Stimulated activated CD8-positive, alpha-beta memory T cell treated with anti-CD3 and anti-CD28 coated beads, Interleukin-7, amount 100 ng/mL, for 1 hour (primary cell): ENCODE measurements at places on chromosomes 3 and 15.

DNA sequence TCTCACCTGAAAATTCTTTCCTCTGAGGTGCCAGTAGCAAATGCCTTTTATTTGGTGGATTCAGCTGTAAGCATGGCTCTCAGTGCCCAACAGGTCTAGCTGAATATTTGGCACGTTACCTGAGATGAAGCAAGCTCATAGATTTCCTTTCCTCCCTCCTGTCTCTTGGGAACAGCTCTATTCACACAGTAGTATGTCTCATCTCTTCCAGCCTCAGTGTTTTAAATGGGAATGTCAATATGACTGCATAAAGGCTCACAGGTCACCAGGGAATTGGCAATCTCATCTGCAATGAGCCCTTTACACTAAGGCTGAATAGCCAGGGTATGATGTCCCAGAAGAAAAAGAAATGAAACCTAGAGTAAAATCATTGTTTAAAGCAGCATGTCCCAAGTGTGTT lies 733.5 kb downstream of the NTRK3 start:
- DNase-seq: no peak

DNA sequence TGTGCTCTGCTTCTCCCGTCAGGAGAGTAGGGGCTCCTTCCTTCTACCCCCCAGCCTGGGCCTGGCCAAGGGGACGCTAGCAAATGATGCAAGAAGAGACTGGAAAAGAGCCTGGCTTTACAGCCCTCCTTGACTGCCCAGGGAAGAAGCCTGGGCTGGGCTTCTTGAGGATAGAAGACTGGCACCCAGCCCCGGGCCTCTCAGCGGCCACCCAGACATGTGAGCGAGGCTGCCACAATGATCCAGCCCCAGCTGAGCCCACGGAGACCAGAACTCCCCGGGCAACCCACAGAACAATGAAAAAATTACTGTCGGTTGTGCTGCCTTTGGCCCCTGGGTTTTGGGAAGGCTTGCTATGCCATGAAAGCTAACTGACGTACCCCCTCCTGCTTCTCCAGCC lies 100.6 kb upstream of the PRR20G start:
- no peak for DNase-seq

GRCh38 chr3:127200086-127200691 lies 7.3 kb downstream of the PRR23E start:
- DNase-seq: no peak

GRCh38 chr3:20125897-20126296 lies 60.1 kb downstream of the SGO1 start:
- no peak for DNase-seq

GRCh38 chr3:130480736-130481135 lies 36.2 kb upstream of the COL6A6 start:
- no peak for DNase-seq

GRCh38 chr3:58078610-58079009 lies 70.4 kb downstream of the FLNB start:
- DNase-seq: no peak

- no peak for DNase-seq
Measured at GRCh38 chr3:191244242-191244867, 45.3 kb downstream of the OSTN start.
